Gastrocnemius medialis (tissue), 4 donors: ENCODE measurements at places on chromosomes 7 and 10.
A peak's percentile ranks its signal among the peaks of the same experiment; 100 is the strongest.

- no peak for DNase-seq
Observed at GRCh38 chr7:13894377-13894776, 95.1 kb downstream of the ETV1 start.

DNA sequence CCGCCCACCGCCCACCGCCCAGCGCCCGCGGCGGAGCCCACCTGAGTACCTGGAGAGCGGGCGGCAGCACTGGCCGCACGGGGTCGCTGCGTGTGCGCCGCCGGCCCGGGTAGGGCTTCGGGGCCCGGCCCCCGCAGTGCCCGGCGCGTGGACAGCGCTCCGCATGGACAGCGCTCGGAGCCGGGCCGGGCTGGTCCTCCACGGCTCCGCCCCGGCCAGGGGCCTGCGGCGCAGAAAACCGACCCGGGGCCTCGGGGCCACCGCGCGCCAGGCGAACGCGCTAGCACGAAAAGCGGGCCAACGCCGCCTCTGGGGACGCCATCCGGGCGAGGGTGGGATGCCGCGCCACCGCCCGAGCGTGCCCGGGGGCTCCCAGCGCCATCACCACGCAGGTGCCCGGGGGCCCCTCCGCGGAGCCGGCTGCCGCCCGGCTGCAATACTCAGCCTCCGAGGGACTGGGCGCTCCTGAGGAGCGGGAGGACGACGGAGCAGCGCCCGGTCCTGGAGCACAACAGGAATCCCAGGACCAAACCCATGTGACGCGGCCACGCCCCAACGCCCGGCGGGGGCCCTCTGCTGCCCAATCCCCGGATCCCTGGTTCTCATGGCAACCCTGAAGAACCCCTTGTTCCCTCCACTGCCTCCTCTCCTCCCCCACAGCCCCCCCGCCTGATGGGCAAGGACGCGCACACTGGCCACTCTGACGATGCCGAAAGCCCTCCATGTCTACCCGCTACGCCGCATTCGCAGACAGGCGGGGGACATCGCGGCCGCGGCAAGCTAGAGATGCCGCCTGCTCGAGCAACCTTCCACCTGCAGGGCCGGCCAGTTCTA is at the start of gene GRB10:
Gene GRB10, minus strand, starts transcription at position 522 of the 834 bp plus-strand sequence. CDS start 50,574 bp downstream, outside the sequence.
- no peak for DNase-seq

- DNase-seq, result no peak
Observed at GRCh38 chr7:94525923-94526322, 16.3 kb downstream of the CASD1 start.

DNA sequence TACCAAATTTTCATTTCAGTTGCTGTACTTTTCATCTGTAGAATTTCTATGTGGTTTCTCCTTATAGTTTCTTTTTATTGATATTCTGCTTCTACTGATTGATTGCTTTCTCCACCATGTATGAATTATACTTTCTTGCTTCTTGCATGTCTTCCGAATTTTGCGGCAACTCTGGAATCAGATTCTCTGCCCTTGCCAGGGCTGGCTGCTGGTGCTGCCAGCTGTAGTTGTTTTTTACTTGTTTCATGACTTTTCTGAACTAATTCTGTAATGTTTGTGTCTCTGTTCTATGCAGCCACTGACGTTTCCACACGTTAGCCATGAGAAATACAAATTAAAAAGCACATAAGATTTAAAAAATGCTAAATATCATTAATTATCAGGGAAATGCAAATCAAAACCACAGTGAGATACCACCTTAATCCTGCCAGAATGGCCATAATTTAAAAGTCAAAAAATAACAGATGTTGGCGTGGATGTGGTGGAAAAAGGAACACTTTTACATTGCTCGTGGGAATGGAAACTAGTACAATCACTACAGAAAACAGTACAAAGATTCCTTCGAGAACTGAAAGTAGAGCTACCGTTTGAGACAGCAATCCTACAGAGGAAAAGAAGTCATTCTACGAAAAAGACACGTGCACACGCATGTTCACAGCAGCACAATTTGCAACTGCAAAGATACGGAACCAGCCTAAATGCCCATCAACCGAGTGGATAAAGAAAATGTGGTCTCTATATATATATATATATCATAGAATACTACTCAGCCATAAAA is 51.5 kb downstream of the MAD1L1 start:
- DNase-seq, result no peak

DNA sequence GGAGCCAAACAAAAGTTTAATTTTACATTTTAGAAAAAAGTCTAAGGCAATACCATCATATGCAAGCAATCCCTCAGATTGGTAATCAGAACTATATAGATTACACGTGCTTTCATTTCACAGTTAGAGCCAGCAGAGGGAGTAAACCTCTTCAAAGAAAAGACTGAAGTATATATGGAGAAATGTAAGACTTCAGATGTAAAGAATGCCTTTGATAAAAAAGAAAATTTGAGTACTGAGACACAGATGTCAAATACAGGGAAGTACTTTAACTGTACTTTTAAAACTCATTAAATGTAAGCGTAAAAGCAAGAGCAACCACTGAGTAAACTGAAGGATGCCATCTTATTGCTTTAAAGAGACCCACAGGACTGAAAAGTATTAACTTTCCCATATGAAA is 101.4 kb upstream of the FAM133B start:
- no peak for DNase-seq

DNA sequence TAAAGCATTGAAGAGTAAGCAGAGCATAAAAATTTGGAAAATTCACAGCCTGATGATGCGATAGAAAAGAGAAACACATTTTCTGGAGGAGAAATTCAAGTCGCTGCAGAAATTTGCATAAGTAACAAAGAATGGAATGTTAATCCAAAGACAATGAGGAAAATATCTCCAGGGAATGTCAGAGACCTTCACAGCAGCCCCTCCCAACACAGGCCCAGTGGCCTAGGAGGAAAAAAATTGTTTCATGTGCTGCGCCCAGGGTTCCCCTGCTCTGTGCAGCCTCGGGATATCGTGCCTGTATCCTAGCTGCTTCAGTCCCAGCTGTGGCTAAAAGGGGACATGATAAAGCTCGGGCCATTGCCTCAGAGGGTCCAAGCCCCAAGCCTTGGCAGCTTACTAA is 206.8 kb downstream of the TPK1 start:
- DNase-seq, result no peak

GRCh38 chr10:103058034-103058433 is 135.0 kb downstream of the NT5C2 start:
- no peak for DNase-seq

DNA sequence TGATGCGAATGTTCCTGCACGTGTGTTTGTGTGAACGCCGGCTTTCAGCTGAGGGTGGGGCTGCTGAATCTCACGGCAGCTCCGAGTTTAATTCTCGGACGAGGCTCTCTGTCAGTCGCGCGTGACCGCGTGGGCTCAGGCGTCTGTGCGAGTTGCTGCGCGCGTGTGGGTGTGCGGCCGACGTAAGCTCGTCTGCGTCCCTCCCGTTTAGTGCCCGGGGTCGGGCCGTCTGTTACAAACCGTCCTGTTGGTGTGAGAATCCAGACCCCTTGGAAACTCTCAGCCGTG is 41.6 kb upstream of the CFAP46 start:
- DNase-seq, result no peak

DNA sequence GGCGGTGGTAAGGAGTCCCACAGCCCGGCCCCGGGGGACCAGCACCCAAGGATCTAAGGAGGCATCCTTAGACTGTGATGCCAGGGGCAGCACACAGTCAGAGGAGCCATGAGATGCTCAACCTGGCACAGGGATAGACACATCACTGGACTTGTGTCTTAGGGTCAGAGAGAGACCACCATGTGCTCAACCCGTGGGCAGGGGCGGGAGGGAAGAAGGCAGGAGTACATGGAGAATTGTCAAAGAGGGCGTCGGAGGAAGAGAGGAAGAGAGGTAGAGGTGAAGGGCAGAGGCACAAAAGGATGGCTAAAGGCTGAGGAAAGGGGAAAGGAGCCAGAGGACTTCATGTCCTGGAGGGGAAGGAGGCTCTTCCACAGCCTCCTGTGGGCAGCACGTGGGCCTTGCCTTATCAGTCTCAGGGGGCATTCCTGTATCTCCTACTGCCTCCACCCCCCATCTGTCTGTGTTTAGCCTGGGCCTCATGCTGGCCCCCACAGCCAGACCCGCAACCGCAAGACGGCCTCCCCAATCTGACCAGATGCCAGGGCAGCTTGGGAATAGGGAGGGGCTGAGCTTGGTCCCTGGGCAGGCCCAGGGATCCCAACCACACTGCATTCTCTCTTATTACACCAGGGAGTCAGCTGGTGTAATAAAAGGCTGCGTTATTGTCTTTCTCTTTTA is 2.2 kb downstream of the ADCY1 start:
- DNase-seq, result no peak

GRCh38 chr10:25692761-25693160 is 241.3 kb upstream of the MYO3A start:
- no peak for DNase-seq

- no peak for DNase-seq
Observed at GRCh38 chr10:24968349-24968748, 15.9 kb upstream of the PRTFDC1 start.

DNA sequence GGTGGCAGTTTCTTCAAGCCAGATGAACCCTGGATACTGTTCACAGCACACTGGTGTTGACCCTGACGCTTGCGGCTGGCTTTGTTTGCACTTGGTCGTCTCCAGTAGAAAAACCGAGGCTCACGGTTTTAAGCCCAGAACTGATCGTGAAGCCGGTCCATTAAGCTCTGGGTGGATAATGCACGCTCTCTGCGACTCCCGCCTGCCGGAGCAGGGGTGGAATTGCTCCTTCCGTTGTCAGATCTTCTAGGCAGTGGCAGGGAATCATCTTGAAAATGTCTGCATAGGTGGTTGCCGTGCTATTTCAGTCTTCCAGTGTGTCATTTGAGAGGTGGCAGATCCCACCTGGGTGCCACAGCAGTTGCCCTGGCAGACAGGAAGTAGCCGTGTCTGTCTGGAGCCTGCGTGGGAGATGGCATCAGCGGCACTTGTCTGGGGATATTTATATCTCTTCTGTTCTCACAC is 35.9 kb upstream of the AP5Z1 start:
- peak; percentile 93 for DNase-seq
